Aortic smooth muscle cell (primary cell): ENCODE measurements at places on chromosomes 16 and 17. TPM values are rescaled to one million over a fixed set of nuclear protein-coding genes. Genes with fewer than 3 reads are reported as not detected.

CNGB1 gene
- total RNA-seq = under 0.01 TPM in 2 replicates

MYOCD gene
- 2.4 and 3.5 TPM in 2 replicates for total RNA-seq

RHBDL1 gene
- 3.2 and 4.2 TPM in 2 replicates for total RNA-seq

CD300LB gene
- total RNA-seq = not detected in 2 replicates
